ENCODE measurements at places on chromosomes 7 and 10.

GRCh38 chr7:112012242-112012641 lies 194.0 kb downstream of the DOCK4 start:
- DNase-seq = no peak

GRCh38 chr10:34862892-34863291 lies 47.8 kb upstream of the PARD3 start:
- DNase-seq = no peak

DNA sequence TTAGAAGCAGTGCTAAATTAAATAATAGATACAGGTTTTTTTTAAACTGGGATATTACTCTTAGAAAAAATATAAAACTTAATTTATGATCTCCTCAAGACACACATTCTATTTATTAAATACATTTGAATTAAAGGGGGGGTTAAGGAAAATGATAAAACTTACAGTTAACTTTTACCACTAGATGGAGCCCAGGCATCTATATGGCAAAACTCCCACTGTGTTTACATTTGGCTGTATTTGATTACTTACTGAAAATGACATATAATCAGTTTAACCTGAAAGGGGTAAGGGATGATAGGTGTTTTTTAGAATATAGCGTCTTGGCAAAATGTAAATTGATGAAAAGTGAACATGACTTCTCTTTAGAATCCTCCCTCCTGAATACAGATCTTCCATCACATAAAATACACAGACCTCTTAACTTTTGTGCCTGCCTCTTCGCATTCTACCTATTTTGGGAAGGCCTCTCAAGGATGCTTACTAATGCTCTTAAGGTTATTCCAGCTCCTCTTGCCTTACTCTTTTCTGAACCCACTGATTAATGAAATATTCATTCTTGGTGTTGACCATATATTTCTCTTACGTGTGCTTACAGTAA lies 235.7 kb downstream of the AGMO start:
- peak; percentile 61 for DNase-seq

GRCh38 chr10:20298417-20298816 lies 482.2 kb downstream of the PLXDC2 start:
- no peak for DNase-seq

DNA sequence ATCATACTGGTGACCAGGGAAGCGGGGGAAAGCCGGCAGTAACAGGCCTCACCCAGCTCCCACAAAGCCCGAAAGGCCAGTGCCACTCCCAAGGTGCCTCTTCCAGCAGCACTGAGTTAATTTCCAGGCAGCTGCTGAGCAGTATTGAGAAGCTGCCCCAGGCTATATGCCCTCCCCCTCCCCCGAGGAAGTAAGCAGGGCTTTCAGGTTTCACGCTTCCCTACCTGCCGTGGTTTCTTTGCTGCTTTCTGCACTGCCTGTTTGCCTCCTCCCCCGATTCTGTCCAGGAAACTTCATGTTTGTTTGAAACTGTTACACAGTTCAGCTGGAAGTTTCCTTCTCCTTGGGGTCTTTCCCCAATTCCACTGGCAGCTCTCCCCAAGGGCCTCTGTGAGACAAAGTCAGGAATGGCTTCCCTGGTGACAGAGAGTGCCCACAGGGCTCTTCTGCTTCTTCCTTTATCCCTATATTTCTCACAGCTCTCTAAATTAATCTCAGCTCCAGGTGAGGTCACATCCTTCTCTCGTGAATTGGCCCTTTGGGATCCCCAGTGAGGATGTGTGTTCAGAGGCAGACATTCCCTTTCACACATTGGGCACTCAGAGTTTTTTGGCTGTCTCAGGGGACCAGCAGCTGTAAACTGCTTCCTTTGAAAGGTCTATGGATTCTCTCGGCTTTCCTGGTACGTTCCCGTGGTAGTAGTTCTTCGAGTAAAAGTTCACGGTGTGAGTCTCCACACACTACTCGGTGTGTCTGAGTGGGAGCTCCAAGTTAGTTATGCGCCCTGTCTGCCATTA lies 19.4 kb downstream of the C1GALT1 start:
- DNase-seq = no peak

Data from OCI-M1 (cell line).